ENCODE measurements at places on chromosomes 12 and 14. TPM values are rescaled to one million over a fixed set of nuclear protein-coding genes. Genes with fewer than 3 reads are reported as not detected.
A peak's percentile ranks its signal among the peaks of the same experiment; 100 is the strongest.

The SLC35F4 gene
- total RNA-seq: not detected

The CYP27B1 gene
- total RNA-seq: 3.2 TPM

The ESPL1 gene
- 2.9 TPM for total RNA-seq

The ART4 gene
- total RNA-seq: not detected

The IRF2BPL gene
- 31.7 TPM for total RNA-seq

The CLEC4A gene
- total RNA-seq: not detected

The ZC2HC1C gene
- total RNA-seq: 9.8 TPM

The TRIM9 gene
- 2.0 TPM for total RNA-seq

The CPNE6 gene
- total RNA-seq: not detected

The APOF gene
- total RNA-seq: not detected

The ARID4A gene
- total RNA-seq: 3.9 TPM

- peak; percentile 28 for DNase-seq
Observed at GRCh38 chr12:32301216-32301615, 98.1 kb upstream of the FGD4 start.

DNA sequence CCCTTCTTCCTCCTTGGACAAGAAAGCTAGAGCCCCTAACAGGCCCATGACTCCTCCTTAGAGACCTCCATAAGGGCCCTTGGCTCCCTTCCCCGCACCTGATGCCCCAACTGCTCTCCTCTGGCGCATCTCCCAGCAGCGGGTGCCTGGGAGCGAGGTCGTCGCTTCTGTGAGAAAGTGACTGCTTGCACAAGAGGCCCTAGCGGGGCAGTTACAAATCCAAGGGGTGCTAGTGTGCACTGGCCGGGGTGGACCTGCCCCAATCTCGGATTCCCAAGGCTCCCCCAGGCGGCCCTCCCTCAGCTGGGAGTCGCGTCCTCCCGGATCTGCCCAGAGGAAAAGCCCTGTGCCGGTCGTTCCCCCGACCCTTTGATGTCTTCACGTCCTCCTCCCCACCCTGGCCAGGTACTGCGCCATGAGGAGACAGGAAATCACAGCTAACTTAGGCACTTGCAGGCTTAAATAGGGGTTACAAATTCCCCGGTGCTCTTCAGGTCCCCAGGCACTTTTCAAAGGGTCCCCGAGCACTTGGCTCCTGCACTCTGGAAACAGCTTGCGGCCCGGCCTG is 2.8 kb downstream of the NKX2-8 start:
- no peak for DNase-seq

DNA sequence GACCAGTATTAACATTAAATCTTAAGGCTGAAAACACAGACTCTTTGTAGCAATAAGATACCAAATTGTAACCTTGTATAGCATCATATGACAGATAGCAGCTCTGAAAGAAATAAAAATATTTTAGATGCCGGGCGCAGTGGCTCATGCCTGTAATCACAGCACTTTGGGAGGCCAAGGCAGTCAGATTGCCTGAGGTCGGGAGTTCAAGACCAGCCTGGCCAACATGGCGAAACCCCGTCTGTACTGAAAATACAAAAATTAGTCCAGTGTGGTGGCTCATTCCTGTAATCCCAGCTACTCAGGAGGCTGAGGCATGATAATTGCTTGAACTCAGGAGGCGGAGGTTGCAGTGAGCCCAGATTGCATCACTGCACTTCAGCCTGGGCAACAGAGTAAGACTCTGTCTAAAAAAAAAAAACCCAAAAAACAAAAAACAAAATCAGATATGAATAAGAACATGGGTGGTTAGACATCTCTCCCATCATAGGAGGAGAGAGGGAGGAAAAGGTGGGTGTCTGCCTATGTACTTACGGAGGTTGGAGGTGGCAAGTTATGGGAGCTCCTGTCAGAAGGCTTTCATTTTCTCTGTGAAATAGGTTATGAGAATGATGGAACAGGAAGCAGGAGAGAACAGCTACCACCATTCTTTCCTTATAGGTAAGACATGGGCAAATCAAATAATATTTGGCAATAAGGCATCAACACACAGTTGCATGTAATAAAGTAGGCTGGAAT is 7.6 kb upstream of the HEBP1 start:
- DNase-seq: no peak

GRCh38 chr14:74239848-74240793 is 872 bp downstream of the VSX2 start:
- DNase-seq: no peak

- DNase-seq: peak; percentile 98
Observed at GRCh38 chr12:26691234-26691970, 141.6 kb downstream of the ITPR2 start.

GRCh38 chr12:101608301-101609133 is 13.7 kb downstream of the MYBPC1 start:
- no peak for DNase-seq

GRCh38 chr12:132585177-132585576 is 25.2 kb downstream of the LRCOL1 start:
- DNase-seq: no peak

- DNase-seq: no peak
Observed at GRCh38 chr12:91044586-91044985, 13.2 kb downstream of the KERA start.

DNA sequence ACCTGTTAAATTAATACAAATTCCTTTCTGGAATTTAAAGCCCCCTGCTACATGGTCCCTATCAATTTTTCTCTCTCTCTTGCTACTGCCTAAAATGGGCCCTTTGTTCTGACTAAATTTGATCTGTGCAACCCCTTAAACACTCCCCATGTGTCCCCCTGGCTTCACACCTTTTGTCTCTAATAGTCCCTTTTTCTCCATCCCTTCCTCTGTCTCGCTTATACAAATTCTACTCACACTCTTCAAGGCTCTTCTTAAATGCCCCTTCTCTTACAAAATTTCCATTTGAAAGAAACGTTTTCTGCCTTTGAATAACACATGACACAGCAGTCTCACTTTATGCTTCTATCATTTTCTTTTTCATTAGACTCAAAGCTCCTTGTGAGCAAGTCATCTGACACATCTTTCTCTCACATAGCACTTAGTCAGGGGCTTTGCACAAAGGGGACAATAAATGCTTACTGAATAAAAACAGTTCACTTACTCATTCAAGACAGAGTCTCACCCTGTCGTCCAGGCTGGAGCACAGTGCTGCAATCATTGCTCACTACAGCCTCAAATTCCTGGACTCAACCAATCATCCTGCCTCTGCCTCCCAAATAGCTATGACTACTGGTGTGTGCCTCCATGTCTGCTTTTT is 41.5 kb upstream of the NR2C1 start:
- DNase-seq: no peak

GRCh38 chr14:51939755-51940301 is 49.5 kb upstream of the RTRAF start:
- peak; percentile 5 for DNase-seq

DNA sequence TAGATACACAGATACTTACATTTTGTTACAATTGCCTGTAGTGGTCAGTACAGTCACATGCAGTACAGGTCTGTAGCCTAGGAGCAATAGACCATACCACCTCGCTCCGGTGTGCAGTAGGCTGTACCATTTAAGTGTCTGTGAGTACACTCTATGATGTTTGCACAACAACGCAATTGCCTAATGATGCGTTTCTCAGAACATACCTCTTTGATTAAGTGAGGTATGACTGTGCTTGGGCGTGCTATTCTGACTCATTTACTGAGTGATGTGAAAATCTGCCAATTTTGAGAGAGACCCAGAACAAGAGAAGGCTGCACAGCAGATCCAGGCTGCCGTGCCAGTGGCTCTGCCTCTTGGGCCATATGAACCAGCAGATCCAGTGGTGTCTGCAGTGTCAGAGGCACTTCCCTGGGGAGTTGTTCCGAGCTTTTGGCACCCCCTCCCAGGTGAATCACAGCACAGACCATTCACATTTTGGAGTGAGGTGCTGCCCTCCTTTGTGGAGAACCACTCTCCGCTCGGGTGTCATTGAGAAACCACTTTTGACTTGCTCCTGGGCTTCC is 20.4 kb downstream of the DLK1 start:
- peak; percentile 88 for DNase-seq

GRCh38 chr14:103273745-103274615 is 60.1 kb upstream of the EIF5 start:
- no peak for DNase-seq

GRCh38 chr12:107131832-107132616 is 38.7 kb upstream of the CRY1 start:
- DNase-seq: peak; percentile 63

DNA sequence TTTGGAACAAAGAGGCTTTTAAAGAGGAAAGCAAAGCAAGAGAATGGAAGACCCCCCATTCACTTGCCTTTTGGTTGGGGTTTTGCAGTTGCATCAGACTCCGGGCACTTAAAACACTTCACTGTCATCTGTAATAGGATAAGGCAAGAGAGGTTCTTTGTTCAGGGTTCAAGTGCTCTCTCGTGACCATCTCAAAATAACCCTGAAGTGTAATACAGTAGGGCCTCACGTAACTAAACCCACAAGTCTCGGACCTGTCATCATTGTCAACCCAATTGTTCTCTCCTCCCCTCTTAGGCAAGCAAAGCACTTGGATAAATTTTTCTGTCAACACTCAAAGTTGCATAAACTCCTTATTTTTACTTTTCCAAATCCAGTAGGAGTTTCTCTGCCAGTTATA is 26.9 kb upstream of the MYBPC1 start:
- DNase-seq: no peak

- no peak for DNase-seq
Observed at GRCh38 chr12:118274066-118274465, 98.6 kb downstream of the TAOK3 start.

GRCh38 chr12:95687937-95688336 is 102.6 kb downstream of the NTN4 start:
- no peak for DNase-seq

DNA sequence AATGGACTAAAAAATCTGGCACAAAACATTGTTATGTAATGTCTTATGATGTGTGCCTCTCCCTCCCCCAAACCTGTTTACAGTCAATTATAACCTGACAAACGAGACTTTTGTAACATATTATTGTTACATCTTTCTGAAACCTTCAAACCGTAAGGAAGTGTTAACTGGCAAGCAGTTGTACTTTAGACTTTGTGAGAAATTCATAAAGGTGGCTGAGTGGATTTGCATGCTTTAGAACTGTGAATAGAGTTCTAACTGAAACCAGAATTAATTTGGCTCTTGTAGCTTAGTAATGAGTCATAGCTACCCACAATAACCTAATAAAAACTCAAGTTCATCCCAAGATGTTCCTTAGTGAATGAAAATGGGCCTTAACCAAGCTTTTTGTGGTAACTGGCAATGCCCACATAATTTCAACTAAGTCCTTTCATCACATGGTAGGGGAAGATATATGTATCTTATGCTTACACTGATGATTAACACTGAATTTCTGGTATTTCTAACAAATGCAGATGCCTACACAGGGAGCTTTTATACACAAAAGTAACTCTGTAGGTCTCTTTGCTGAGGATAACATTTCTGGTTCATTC is 29.7 kb downstream of the RAD9B start:
- peak; percentile 88 for DNase-seq

- no peak for DNase-seq
Observed at GRCh38 chr14:53042480-53042879, 91.6 kb upstream of the FERMT2 start.

GRCh38 chr12:51484119-51484518 is 59.5 kb downstream of the SLC4A8 start:
- no peak for DNase-seq

- peak; percentile 15 for DNase-seq
Observed at GRCh38 chr14:70086685-70087379, 101.9 kb downstream of the SLC8A3 start.

GRCh38 chr12:24226745-24227350 is 277.4 kb upstream of the SOX5 start:
- peak; percentile 92 for DNase-seq

- DNase-seq: no peak
Observed at GRCh38 chr12:41019461-41019860, 168.7 kb upstream of the PDZRN4 start.

GRCh38 chr14:79910086-79910485 is 301.2 kb downstream of the DIO2 start:
- no peak for DNase-seq

DNA sequence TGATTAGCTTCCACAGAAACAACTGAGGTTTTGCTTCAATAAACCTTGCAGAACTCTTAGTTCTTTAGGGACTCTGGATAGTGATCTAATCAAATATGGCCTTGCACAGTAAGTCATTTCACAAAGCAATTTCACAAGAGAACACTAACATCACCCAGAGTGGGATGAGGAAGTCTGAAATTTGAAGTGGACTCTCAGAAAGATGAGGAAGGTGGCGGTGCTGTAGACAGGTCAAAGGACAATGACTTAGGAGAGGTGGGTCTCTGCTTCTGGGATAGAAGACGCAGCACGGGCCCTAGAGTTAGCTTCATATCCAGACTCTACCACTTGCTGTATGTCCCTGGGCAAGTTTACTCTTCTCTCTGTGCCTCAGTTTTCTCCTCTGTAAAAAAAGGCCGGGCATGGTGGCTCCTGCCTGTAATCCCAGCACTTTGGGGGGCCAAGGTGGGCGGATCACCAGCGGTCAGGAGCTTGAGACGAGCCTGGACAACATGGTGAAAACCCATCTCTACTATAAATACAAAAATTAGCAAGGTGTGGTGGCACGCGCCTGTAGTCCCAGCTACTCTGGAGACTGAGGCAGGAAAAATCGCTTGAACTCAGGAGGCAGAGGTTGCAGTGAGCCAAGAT is 18.9 kb downstream of the FOS start:
- DNase-seq: no peak

GRCh38 chr12:96810477-96810876 is 96.6 kb upstream of the NEDD1 start:
- DNase-seq: peak; percentile 63

DNA sequence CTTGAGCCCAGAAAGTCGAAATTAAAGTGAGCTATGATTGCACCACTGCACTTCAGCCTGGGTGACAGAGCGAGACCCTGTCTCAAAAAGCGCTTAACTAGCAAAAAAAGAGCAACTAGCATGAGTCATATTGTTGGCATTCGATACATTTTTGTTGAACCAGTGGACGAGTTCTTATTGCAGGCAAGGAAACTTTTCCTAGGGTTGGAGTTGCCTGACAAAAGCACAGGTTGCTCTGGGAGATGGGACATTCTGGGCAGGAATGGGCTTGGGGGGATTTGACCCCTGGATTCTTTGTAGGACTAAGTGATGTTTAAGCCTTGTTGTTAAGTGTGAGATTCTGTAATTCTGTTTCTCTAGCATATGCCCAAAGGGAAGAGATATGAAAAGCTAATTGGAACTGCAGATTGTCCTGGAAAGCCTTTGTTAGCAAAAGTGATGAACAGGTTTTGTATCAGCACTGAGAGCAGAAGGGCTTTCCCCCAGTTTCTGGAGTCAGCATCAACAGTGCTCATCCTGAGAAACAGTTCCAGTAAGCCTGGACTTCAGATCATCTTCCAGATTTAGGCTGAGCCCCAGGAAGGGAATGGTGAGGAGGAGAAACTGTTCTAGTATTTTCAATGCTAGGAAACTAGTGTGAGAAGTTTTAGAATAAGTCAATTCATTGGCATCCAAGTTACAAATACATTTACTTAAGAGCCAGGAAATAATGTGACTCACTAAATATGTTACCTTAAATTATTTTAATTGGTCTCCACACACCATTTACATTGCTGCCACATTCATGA is 123.1 kb downstream of the SRGAP1 start:
- DNase-seq: peak; percentile 73

DNA sequence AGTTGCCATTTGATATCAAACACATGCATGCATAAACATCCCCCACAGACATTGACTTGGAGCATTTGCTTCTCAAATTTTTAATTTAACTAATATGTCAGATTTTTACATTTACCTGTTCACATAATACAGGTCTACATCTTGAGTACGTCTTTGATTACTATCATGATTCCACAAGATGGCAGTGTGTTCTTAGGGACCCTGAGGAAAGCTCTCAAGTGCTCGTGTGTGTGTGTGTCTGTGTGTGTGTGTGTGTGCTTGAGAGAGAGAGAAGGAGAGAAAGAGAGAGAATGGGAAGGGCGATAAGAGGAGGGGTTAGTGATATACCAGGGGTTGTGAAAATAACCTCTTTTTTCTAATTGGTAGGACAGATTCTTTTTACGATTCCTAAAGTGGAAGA is 167.1 kb upstream of the OR4E1 start:
- DNase-seq: no peak
